ENCODE measurements at places on chromosomes 3 and 15. TPM values are rescaled to one million over a fixed set of nuclear protein-coding genes. Genes with fewer than 3 reads are reported as not detected.

NR2F2 gene
- polyA plus RNA-seq: 10.3 TPM

CD200R1 gene
- polyA plus RNA-seq: 0.19 TPM

GOLGA6A gene
- not detected for polyA plus RNA-seq

GRCh38 chr3:11556851-11557644 lies 86.7 kb downstream of the VGLL4 start:
- H3K36me3 ChIP-seq: peaks cover 36% of the 10 kb centered on the region
- peaks cover 73% of the 10 kb centered on the region for H3K4me1 ChIP-seq
- H3K27me3 ChIP-seq: no peaks in the 10 kb centered on the region
- peak overlapping the region; percentile 62 for H3K27ac ChIP-seq
- DNase-seq: peak; percentile 84

DNA sequence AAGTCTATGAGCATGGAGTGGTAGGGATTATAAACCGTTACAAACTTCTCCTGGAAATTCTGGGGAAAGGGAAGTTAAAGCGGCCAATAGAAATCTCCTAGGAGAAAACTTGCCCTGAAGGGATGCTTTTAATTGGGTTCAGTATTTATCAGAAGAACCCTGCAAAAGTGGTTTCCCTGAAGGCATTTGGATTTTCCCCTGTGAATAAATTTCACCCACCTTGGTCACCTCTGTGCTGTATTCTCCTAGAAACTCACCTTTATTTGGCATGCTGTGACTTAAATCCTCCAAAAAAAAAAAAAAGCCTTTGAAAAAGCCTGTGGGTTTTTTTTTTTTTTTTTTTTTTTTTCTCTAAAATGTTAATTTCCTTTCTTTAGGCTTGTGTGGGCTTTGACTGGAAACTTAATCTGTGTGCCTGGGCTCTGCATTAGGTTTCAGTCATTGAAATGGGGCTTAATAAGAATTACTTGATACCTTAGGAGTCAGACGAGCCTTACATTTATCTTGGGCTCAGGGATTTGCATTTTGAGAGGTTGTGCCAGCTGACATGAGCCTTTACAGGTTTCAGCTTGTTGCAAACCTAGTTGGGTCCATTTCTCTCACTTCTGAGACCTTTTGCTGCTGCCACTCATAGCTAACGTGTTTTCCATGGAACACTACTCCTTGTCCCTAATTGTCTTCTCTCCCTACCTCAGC lies 22.0 kb downstream of the TGFBR2 start:
- H3K27ac ChIP-seq: peak overlapping the region; percentile 83
- no peaks in the 10 kb centered on the region for H3K36me3 ChIP-seq

DNA sequence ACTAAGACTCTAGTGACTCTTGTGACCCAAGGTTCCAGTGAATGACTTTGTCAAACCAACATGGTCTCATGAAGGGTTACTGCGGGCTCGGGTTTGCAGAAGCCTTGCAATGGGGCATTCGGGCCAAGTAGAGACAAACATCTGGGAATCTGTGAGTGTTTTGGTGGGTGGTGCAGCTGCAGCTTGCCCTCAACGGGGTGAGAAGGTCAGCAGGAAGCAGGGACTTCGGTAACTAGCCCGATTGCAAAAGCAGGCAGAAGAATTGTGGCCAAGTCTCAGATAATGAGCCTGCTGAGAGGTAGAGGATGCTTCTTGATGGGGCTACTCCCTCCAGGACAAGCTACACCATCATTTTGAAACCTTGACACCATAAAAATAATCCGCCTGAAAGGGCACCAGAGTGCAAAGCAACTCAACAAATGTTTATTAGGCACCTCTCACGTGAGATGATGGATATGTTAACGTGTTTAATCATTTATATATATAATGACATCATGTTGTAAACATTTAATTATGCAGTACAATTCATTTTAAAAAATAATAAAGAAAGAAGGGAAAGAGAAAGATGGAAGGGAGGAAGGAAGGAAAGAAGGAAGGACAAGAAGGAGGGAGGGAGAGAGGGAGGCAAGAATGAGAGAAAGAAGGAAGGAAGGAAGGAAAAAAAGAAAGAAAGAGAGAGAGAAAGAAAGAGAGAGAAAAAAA lies 263.9 kb upstream of the IGF1R start:
- H3K4me1 ChIP-seq: no peaks in the 10 kb centered on the region
- peaks cover 8% of the 10 kb centered on the region for H3K27me3 ChIP-seq
- H3K36me3 ChIP-seq: no peaks in the 10 kb centered on the region
- no peak overlapping the region for H3K27ac ChIP-seq
- no peak for DNase-seq
- no peak overlapping the region for H3K4me3 ChIP-seq

DNA sequence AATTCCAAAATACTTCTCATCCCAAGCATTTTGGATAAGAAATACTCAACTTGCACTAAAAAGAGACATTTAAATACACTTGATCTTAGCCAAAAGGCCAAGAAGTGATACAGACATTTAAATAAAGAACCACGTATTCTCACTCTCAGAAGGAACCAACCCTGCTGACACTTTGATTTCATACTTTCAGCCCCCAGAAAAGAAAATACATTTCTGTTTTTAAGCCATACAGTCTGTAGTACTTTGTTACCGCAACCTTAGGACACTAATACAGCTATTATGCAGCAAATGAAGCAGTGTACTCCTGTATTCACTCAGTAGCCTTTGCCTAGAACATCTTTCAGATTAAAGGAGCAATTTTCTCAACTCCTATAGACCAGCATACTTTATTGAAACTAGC lies 86.7 kb downstream of the TBC1D5 start:
- no peaks in the 10 kb centered on the region for H3K36me3 ChIP-seq
- no peaks in the 10 kb centered on the region for H3K27me3 ChIP-seq
- H3K4me1 ChIP-seq: no peaks in the 10 kb centered on the region
- H3K27ac ChIP-seq: no peak overlapping the region

- no peaks in the 10 kb centered on the region for H3K4me1 ChIP-seq
- no peak overlapping the region for H3K4me3 ChIP-seq
- DNase-seq: no peak
- H3K36me3 ChIP-seq: no peaks in the 10 kb centered on the region
- H3K27me3 ChIP-seq: no peaks in the 10 kb centered on the region
Measured at GRCh38 chr15:84721371-84721770, 5.4 kb upstream of the SEC11A start.

DNA sequence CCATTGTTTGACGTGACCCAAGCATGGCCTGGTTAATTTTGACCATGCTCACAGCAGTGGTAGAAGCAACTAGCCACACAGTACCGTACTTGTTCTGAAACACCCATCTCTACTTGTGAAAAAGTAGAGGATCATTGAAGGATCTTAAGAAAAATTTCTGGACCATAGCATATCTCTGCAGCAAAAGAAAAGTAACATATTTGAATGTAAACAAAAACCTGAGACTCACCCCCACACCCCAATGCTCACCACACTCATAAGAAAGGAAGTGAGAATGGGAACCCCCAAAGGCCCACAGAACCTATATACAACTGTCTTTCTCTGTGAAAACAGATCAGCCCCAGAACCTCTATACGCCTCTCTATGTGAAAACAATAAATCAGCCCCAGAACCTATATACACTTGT lies 33.8 kb upstream of the TFRC start:
- H3K27me3 ChIP-seq: no peaks in the 10 kb centered on the region
- H3K27ac ChIP-seq: no peak overlapping the region
- no peaks in the 10 kb centered on the region for H3K36me3 ChIP-seq
- no peak overlapping the region for H3K4me3 ChIP-seq
- no peak for DNase-seq
- peaks cover 10% of the 10 kb centered on the region for H3K4me1 ChIP-seq

DNA sequence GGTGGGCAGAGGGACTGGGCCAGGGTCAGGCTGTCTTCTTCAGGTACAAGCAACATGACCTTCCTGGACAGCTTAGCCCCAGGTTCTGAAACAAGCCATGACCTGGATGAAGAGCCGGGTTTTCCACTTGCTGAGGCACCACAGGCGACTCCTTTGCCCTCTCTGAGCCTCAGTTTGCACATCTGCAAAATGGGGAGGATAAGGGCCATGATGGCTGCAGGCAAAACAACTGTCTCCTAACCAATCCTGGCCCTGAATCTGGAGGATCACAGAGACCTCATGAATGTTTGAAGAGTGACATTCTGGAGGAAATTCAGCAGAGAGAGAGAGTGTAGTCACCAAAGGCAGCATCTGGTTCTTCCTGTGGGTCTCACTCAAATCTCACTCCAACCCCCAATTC lies 8.0 kb downstream of the SLC6A1 start:
- DNase-seq: no peak
- no peak overlapping the region for H3K4me3 ChIP-seq
- no peaks in the 10 kb centered on the region for H3K36me3 ChIP-seq
- no peak overlapping the region for H3K27ac ChIP-seq
- no peaks in the 10 kb centered on the region for H3K27me3 ChIP-seq

DNA sequence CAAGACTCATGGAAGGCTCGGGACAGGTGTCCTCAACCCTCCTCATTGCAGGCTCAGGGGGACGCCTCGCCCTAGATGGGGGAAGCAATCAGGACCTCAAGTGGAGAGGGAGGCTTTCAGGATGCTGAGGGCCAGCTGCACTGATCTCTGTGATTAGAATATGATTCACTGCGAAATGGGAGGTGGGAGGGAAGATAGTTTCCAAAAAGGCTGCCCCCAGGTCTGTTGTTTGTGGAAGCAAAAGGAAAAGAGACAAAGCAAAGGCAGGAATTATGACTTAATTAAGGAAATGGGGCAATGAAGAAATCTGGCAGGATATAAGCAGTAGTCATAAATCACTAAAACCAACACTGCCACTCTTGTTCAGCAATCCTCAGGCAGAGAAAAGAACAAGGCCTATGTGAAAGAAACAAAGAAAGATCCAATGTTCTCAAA lies 85.6 kb upstream of the ABHD17C start:
- no peaks in the 10 kb centered on the region for H3K36me3 ChIP-seq
- peaks cover 4% of the 10 kb centered on the region for H3K27me3 ChIP-seq
- H3K27ac ChIP-seq: no peak overlapping the region
- H3K4me3 ChIP-seq: no peak overlapping the region
- no peak for DNase-seq
- H3K4me1 ChIP-seq: no peaks in the 10 kb centered on the region

DNA sequence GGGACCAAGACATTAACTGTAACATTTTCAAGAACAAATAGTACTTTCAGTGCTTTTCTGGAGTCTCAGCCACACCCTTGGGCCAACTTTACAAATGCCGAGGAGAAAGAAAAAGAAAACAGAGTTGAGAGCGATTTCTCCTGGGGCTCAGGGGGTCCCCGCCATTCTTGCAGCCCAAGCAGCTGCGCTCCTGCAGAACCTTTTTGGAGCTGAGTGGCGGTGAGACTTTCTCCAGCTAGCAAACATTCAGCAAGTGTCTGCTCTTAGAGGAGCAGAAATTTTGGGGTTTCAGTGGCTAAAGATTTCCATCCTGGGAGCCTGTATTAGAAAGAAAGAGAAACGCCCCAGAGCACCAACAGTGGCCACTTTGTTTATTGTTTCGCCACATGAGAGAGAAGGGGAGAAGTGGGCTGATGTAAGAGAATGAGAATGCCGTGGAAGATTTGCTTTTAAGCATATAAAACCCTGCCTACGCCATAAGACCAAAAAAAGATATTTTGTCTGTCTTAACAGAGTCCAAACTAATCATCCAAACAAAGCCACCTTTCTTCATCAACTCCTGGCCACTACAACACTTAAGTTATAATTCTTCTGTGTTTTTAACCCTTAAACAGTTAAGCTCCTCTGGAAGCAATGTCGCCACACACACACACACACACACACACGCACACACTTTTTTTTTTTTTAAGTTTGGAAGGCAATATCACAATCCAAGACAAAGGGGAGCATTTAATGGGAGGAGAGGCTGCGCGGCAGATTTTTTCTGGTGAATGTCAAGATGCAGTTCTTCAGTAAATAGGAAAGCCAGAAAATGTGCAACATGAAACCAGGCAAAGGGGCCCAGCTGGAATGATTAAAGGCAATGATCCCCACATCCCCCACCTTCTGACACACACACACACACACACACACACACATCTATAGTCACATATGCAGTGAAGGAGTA lies 19.2 kb downstream of the EID1 start:
- no peak overlapping the region for H3K27ac ChIP-seq
- H3K4me3 ChIP-seq: peak overlapping the region; percentile 10
- H3K36me3 ChIP-seq: no peaks in the 10 kb centered on the region
- no peaks in the 10 kb centered on the region for H3K4me1 ChIP-seq

GRCh38 chr3:153634683-153635082 lies 472.7 kb downstream of the RAP2B start:
- no peaks in the 10 kb centered on the region for H3K4me1 ChIP-seq
- no peak overlapping the region for H3K4me3 ChIP-seq
- no peaks in the 10 kb centered on the region for H3K27me3 ChIP-seq
- DNase-seq: no peak
- H3K27ac ChIP-seq: no peak overlapping the region

GRCh38 chr15:35289024-35289617 lies 204.0 kb upstream of the NANOGP8 start:
- H3K27me3 ChIP-seq: no peaks in the 10 kb centered on the region
- no peak overlapping the region for H3K27ac ChIP-seq
- H3K4me3 ChIP-seq: no peak overlapping the region
- peaks cover 7% of the 10 kb centered on the region for H3K4me1 ChIP-seq
- DNase-seq: no peak

DNA sequence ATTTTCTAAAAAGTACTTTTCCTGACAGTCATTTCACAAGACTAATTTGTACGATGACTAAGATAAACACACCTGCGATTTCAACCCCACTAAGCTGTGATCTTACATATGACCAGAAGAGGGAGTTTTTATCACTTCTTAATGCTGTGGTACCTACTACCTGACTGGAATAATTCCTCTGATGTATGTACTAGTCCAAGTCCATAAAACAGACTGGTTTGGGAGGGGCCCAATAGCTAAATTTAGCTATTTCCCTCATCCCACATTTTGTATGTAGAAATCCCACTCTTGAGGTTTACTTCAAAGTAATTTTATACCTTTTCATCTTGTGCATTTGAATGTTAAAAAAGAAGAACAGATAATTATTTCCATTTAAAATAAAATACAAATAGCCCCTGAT lies 49.7 kb upstream of the SCAANT1 start:
- no peak for DNase-seq
- no peaks in the 10 kb centered on the region for H3K27me3 ChIP-seq

DNA sequence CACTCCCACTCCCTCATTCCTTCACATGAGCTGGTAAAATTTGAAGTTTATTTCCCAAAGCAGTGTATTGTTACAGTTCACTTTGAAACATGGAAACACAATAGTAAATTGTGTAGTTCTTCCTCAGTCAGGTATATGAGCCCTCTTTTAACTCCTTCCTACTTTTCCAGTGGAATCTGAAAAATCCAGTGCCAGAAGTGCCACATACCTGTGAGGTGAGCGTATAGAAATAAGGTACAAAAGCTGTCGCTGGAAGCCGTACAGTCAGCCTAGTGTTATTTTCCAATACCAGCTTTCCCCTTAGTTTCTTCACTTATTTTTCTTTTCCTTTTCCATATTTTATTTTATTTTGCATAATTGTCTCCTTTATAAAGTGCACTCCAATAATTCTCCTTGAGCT lies 81.7 kb upstream of the CADM2 start:
- no peak overlapping the region for H3K4me3 ChIP-seq
- H3K4me1 ChIP-seq: no peaks in the 10 kb centered on the region
- H3K36me3 ChIP-seq: no peaks in the 10 kb centered on the region

DNA sequence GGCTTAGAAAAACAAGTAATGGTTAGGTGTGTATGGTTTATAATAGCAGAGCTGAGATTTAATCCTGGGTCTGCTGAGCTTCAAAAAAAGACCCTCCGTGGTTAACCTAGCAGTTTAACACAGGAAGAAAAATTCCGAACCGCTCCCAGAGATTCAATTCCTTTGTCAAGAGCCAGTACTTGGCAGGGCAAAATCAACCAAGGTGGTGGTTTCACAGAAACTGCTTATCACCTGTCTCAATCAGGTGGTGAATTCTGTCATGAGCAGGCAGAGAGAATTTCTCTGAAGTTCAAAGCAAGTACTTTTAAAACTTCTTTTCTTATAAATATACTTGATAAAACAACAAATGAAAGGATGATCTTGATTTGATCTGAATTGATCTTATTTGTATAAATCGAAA lies 17.2 kb downstream of the SYNPR start:
- no peaks in the 10 kb centered on the region for H3K36me3 ChIP-seq
- H3K27me3 ChIP-seq: no peaks in the 10 kb centered on the region
- no peaks in the 10 kb centered on the region for H3K4me1 ChIP-seq
- no peak for DNase-seq
- no peak overlapping the region for H3K4me3 ChIP-seq
